ENCODE measurements at places on chromosomes 2 and 18.

DNA sequence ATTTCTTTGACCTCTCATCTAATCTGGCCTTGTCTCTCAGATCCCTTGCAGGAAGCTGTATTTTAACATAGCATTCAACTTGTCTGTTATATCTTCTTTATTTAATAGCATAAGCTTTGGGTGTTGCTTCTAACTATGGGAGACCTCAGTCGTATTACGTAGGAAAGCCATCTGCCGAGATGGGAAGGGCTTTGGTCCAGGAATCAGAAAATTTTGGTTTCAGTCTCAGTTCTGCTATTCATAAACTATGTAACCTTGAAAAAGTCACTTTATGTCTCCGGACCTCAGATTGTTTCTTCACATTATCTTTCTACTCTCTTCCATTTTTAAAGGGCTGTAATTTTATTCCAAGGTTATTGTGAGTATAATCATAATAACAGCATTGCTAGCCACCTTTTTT, 297.7 kb downstream of the SATB2 start:
- no peak for DNase-seq

DNA sequence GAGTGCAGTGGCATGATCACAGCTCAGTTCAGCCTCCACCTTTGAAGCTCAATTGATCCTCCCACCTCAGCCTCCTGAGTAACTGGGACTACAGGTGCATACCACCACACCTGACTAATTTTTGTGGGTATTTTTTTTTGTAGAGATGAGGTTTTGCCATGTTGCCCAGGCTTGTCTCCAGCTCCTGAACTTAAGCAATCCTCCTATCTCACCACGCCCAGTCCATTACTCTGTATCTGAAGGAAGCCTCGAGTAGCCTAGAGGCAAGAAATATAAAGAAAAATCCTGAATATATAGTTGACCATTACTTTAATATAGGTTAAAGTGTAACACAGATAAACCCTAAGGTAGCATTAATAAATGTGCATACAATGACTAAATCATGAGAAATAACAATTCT, 686.8 kb upstream of the PIK3C3 start:
- DNase-seq = no peak

- no peak for DNase-seq
Observed at GRCh38 chr2:68418855-68419254, 48.2 kb downstream of the FBXO48 start.

DNA sequence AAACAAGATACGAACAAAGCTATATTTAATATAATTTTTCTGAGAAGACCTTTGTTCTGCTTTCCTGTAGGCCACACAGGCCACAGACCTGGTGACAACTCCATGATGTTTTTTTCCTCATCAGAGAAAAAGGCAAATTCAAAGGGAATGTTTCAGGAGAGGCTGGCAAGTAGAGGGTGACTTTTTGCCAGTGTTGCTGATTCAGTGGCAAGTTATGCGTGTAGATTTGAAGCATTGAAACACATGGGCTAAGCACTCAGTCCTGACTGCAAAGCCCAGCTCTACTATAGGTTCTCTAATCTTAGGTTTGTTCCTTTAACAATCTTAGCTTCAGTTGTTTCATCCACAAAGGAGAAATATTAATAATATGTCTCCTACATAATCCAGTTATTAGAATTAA, 499.8 kb downstream of the SUCLG1 start:
- no peak for DNase-seq

DNA sequence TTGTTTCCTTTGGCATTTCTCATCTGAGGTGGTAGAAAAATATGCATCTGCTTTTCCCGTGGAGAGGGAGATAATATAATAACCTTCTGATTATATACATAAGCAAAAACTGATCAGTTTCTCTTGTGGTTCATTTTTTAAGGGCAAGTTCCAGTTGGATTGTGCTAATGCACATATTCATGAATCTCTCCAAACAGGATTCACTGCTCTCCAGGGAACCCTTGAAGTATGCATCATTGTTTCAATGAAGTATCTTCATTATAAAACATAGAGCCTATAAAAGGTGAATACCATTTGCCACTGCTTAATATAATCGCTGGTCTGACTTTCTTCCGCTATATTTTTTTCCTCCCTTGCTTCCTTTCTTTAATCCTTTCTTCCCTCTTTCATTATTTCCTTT, 384.7 kb downstream of the FIGN start:
- DNase-seq = no peak

DNA sequence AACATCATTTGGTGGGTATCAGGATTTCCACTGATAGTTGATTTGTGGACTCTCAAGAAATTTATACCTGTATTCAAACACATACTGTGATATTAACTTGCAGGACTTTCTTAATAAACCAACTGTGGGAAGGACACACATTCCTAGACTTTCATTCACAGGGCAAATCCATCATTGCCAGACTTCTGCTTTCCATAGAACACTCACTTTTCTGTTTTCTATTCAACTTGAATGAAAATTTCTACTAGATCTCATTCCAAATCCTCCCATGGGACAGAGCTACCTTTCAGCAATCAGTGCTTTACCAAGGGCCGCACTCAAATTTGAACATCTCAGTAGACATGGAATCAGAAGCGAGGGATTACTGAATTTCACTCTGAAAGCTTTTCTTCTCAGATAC, 612.5 kb downstream of the IRS1 start:
- DNase-seq = no peak

GRCh38 chr2:74735564-74735963, 81.5 kb downstream of the SEMA4F start:
- no peak for DNase-seq
